ENCODE measurements at places on chromosomes 7 and 10.

DNA sequence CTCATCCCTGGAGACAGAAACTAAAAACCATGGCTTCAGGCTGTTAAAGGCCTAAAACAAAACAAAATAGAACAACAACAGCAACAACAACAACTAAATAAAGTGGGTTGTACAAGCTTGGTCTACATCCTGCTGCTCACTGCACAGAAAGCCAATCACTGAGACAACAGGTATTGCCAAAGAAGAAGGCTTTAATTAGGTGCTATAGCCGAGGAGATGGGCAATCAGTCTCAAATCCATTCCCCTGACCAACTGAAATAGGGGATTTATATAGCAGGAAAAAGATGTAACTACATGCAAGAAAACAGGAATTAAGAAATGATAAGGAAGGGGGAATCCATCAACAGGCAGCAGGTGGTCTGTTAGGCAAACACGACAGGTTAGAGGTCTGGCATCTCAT lies 22.4 kb upstream of the NUB1 start:
- DNase-seq = no peak

- no peak for DNase-seq
Observed at GRCh38 chr7:123552641-123553040, 5.0 kb downstream of the NDUFA5 start.

DNA sequence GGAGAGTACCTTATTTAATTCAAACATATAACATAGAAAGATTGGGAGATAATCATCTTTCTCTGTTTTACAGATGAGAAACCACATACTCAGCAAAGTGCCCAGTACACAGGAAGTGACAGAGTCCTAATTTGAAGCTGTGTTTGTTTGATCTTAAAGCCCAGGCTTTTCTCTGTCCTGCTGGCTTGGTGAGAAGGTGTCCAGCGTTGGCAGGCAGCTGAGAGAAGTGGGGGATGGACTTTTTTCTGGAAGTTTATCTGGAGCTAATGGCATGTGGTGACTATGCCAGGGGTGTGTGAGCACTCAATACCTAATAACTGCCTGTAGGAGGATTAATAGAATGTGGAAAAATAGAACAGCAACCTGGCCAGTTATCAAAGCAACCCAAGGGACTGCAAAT lies 60.8 kb downstream of the NPSR1 start:
- no peak for DNase-seq

DNA sequence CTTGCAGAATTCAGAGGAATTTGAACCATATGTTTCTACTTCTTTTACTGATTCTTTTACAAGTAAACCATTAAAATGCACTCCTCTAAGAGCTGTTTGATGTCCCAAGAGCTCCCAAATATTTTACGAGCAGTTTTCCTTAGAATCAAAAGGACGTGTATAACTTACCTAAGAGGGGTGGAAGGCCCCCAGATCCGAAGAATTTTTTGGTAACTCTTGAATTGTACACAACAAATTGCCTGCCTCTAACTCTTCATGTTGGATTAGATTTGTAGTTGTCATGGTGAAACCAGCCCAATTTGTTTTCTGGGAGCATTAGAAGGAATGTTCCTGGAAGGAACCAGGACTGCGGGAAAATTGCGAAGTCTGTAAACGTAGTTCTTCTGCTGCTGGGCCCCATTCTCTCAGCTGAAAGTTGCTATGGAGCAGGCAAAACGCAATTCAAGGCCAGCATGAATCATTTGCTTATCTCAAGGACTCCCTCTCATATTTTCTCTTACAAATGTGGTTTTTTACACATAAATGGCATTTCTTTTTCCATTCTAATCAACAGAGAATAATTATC lies 124.8 kb upstream of the TMEM72 start:
- no peak for DNase-seq

- no peak for DNase-seq
Observed at GRCh38 chr7:2104716-2105115, 128.0 kb downstream of the MAD1L1 start.

DNA sequence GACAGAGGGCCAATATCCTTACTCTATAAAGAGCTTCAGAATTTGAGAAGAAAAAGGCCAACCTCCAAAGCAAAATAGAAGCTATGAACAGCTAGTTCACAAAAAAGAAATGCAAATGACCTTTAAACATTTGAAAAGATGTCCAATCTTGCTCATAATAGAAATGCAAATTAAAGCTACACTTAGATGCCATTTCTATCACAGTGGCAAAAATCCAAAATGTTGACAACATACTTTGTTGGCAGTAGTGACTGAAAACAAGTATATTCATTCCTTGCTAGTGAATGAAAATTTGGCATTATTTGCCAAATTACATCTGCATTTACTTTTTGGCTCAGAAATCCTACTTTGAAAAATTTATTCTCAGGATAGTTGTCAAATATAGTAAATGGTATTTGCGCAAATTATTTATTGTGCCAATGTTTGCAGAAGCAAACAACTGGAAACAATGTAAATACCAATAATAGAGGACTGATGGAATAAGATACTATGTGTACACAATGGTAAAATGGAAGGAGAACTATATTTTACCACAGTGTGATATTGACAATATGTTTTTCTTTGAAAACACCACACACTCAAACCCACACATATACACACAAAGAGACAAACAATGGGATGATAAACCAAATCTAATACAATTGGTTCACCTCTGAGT lies 9.4 kb downstream of the TMEM106B start:
- DNase-seq = no peak

- no peak for DNase-seq
Observed at GRCh38 chr10:108591417-108591816, 1331.9 kb downstream of the XPNPEP1 start.

DNA sequence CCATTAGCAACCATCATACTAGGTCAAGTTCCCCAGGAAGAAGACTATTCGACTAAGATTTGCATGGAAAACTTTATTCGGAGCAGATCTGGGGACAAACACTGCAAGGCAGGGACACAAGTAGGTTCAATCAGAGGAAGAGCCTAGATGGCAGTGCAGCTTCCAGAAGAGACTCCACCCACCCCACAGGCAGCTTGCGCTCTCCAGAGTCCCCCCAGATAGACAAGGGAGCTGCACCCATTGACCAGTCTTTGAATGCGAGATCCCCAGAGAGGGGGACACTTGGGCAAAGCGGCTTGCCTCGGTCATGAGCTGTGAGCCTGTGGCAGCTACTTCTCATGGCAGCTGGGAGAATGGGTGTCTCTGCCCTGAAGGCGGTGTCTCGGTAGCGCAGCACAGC lies 4.2 kb downstream of the GALNTL5 start:
- no peak for DNase-seq

- no peak for DNase-seq
Observed at GRCh38 chr10:29324220-29324841, 35.5 kb downstream of the LYZL1 start.

DNA sequence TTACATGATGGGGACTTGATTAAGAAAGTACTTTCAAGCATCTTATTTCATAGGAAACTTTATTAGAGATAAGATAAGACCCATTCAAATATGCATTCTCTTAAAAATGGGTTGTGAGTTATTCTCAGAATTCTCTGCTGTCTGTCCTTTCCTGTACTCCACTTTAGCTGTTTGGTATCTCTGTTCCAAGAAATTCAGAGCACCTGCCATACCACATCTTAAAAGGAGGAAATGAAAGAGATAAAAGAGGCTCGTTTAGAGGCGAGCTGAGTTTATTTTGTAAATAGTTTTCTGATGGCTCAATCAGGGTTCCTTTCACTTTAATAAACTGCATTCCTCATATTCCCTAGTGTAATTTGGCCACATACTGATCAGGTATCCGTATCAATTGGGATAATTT lies 87.2 kb downstream of the MDFIC start:
- DNase-seq = no peak

- no peak for DNase-seq
Observed at GRCh38 chr7:140238778-140239652, 62.2 kb upstream of the KDM7A start.

Data from renal cortex interstitium (tissue), 15 donors.